ENCODE measurements at places on chromosomes 3 and 15.

GRCh38 chr3:166275024-166275390, 437.8 kb upstream of the BCHE start:
- no peak for DNase-seq

DNA sequence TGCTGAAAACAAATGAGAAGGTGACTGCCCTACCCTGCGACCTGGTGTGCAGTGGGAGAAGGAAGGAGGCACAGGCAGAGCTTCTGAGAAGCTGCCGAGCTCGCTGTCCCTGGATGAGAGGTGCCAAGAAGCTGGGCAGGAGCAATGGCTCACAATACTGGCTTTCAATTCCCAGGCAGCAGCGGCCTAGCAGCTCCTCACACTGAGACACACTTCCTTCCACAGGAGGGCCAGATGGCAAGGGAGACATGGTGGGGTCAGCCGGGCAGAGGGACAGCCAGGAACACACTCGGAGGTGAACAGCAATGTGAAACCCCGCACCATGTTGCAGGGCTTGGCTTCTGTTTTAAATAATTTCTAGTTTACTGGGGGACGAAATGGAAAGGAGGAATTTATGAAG, 314.6 kb downstream of the EPHB1 start:
- DNase-seq = no peak

DNA sequence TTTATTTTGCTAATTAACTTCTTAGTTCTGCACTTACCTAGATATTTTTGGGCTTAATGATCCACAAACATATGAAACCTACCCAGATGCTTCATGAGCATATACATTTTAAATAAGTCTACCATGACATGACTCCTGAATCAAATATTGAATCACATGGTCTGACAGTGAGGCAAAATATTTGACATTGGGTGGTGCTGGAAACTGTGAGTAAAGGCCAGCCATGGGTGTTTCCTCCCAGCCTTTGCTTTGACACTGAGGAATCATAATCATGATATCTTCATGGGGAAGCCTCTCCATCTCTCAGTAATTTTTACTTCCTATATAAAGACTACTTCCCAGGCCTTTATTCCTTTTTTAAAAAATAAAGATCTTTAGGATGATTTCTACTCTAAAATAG, 22.8 kb upstream of the SSR3 start:
- DNase-seq = no peak

DNA sequence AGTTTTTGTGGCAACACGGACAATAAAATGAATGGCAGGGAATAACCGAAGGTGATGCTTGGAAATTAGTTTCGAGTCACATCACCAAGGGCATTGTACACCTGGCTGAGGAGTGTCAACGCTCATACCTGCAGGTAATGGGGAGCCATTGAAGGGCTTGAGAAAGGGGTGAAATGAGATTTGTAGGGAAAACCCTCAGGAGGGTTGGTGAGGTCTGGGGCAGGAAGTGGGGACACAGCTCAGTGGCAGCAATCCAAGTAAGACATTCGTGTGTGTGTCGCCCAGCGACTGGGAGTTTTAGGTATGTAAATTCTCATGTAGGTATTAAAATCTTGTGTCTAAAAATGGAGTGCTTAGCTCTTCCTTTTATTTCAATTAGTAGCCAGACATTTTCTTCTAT, 14.3 kb downstream of the PARP14 start:
- DNase-seq = no peak

DNA sequence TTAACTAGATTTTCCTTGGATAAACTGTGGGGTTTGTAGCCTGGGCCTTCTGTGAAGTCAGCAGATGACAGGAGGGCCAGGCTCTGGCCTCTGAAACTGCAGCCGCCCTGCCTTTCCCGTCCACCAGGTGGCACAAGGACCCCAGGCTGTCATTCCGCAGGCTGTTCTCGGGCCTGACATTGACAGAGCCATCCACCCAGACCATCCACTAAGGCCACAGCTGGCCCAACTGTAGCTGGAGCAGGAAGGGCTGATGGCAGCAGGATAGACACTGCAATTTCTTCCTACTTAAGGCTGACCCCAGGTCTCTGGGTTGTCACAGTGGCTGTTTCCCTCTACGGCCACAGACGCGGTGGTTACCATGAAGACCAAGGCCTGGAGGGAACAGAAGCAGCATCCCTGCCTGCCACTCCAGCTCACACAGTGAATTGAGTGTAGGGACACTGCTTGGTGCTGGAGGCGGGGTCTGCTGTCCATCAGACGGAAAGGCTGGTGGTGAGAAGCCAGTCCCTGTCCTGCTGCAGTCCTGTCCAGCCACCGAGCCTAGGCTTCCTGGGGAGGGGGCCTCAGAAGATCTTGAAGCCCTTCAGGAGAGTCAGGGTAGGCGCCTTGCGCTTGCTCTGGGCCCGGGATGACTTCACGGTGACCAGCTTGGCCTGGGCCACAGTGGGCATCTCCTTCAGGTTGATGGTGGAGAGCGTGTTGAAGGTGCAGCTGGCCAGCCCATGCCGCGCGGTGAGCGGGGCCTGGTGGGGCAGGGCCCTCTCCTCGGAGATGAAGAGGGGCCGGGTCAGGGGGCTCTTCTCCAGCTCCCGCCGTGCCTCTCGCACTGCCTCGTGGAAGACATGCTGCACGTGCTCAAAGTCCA, 9.4 kb downstream of the SLC51B start:
- peak; percentile 24 for DNase-seq

Data from KG1 (cell line).